ENCODE measurements at places on chromosomes 1 and 21.

DNA sequence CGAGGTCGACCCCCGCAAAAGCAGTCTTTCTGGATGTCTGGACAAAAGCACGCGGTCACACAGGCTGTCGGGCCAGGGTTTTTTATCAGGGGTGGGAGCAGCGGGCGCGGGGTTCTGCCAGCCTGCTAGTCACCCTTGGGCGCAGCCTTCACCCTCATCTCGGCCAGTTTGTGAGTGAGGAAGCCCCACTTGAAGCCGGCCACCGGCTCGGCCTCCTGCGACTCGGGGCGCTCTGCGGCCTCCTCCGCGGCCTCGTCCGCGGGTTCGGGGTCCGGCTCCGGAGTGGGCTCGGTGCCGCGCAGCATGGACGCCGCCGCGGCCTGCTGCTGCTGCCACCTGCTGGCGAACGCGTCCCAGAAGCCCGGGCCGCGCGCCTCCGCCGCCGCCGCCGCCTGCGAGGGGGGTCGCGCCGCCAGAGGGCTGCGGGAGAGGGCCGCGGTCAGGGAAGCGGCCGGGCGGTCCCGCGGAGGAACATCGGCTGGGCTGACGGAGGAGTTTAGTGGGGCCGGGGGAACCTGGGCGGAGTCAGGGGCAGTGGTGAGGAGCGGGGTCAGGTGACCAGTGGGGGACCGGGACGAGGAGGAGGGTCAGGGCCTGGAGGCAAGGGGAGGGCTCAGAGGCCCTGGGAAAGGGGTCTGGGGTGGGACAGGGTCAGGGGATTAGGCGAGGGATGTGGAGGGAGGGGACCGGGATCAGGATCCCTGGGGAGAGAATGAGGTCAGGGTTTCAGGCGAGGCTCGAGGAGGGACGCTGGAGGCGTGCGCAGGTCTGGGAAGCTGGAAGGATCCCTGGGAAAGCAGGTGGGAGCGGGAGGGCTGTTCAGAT, 4.5 kb downstream of the C1orf232 start:
- DNase-seq, result peak; percentile 42

DNA sequence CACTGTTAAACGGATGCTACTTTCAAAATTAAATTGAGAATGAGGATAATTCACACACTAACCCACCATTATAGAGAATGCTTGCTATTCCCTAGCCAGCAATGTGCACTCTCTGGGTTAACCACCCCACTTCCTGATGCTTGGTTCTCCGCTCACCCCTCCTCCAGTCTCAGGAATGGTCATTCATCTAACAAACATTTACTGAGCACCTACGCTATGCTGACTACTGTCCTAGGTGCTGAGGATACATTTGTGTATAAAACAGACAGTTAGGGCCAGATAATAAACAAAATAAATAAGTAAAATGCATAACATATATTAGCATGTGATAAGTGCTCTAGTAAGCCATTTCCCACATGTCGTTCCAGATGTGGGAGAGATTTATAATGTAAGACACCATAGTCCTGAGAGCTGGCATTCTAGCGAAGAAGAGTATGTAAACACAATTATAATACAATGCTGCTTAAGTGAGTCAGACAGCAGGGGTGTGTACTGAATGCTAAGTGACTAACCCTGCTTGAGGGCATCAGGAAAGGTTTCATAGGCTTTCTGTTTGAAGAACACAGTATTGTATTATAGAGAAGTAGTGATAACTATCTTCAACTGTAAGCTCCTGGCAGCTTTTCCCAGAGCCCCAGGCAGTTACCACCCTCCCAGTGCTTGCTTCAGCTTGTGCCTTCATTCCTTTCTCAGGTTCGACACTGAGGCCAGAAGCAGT, 126.7 kb upstream of the CACHD1 start:
- DNase-seq, result no peak

DNA sequence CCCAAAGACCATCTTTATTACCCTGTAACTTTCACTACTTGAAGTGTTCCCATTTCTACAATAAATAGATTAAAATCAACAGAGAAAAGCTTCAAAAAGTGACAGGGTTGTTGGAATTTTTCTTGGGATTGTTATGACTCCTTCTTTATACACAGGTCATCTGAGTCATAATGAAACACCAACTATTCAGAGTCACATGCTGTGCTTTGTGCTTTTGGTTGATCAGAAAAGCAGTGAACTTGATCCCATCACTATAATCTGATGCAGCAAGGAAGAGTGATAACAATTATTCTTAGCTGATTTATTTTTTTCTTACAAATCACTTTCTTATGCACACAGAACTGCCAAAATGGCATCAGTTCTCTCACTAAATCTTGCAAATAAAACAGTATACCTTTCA, 422.9 kb downstream of the PTBP2 start:
- no peak for DNase-seq

DNA sequence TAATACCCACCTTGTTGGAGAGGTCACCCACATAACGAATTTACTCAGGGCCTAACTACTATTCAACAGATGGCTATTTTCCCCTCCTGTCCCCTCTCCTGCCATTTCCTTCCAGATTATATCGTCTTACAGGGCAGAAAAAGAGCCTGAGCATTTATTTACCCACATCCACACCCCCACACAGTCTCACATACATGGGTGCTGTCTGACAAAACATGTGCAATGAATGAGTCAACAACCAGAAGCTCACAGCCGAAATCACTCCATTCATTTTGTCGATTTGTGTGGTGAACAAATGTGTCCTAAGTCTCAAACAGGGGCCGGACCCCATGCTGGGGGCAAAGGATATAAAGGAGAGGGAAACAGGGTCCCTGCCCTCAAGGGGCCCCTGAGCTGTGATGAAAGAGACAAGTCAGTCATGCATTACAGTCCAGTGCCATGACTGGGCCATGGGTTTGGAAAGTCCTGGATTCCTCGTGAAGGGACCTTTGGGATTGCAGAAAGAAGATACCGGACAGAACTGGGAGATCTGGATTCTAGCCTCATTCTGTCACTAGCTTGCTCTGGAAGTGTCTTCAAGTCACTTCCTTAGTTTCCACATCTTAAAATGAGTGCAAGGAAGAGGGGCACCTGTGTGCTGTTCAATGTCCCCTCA, 16.4 kb upstream of the ZNF683 start:
- no peak for DNase-seq

DNA sequence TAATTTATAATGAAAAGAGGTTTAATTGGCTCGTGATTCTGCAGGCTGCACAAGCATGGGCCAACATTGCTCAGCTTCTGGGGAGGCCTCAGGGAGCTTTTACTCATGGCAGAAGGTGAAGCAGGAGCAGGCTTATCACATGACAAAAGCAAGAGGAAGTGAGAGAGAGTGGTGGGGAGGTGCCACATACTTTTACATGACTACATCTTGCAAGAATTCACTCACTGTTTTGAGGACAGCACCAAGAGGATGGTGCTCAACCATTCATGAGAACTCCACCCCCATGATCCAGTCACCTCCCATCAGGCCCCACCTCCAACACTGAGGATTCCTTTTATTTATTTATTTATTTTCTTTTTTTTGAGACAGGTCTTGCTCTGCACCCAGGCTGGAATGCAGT, 5.5 kb upstream of the PLEKHM2 start:
- DNase-seq, result no peak

DNA sequence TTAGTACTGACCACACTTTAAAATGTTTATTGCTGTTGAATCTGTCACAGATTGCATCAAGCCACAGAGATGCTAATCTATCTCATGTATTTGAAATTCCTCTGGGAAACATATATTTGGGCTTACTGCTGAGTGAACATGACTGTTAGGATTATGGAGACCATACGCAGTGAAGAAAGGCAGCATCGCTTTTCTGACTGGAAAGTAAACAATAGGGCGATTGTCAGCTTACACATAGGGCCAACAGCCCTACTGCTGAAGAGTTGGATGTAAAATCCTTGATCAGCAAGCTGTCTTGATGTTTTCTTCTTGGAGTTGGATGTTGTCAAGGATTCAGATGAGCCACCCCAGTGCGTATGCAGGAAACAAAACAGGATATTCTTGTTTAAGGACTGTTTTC, 368.7 kb upstream of the ADGRL2 start:
- DNase-seq, result no peak

DNA sequence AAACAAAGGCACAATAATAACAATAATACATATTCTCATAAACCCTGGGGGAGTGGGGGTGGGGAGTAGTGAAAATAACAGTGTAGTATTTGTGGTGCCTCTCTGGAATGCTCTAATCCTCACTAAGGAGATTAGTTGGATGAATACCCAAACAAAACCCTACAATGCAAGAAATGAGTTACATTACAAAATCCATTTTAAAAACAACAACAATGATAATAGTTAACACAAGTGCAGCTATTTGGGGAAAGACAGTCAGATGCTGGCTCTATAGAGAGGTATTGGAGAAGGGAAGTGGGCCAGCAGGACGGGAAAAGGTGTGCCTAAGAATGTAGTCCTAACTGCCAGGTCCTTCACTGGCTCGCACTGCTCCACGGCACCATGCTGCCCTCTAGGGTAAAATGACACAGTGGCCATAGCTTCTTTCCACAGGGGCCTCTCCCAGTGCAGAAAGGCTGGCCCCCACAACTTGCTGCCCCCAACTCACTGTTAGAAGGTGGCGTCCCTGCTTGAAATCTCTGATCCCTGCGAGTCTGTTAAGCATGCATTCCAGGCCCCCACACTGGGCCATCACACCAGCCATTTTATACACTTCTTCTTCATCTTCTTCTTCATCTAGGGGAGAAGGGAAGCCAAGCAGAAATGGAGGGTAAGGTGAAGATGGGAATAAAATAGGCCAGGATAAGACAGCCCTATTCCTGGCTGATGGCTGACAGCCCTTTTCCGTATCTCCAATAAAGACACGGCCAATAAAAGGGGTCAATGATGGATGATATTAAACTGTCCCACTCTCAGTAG, 113.8 kb downstream of the UBR4 start:
- DNase-seq, result no peak
